ENCODE measurements at places on chromosomes 7 and 10. TPM values are rescaled to one million over a fixed set of nuclear protein-coding genes. Genes with fewer than 3 reads are reported as not detected.

- no peaks in the 10 kb centered on the region for H3K4me1 ChIP-seq
- no peaks in the 10 kb centered on the region for H3K27me3 ChIP-seq
- no peak for DNase-seq
- no peaks in the 10 kb centered on the region for H3K36me3 ChIP-seq
- no peak overlapping the region for H3K4me3 ChIP-seq
- no peak overlapping the region for H3K27ac ChIP-seq
Observed at GRCh38 chr7:45482451-45482850, 91.7 kb upstream of the ADCY1 start.

DNA sequence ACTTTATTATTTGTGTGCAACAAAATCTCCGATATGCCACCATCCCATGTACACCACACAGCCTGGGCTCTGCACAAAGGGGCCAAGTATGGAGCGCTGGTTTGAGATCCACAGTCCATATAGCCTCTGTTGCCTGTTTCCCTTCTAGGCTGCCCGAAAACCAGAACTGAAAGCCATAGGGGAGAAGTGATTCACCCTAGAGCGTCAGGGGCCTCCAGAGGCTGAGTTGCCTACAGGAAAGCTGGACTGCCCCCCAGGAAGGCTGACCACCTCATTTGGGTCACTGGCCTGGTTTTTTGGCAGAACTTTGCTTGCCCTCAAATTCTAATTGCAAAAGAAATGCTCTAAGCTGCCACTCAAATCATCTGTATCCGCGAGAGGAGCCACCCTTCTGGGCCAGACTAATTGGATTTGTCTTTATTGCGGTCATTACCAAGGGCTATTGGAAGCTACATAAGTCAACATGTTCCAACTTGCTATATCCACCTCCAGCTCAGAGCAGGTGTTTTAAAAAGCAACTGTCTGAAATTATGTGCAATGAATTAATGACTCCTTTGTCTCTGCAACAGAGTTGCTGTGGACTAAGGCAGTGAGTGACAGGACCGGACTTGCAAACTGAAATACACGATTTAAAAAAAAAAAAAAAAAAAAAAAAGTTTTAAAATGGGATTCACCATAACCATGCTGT lies 28.3 kb upstream of the FRMD4A start:
- no peak overlapping the region for H3K4me3 ChIP-seq
- no peaks in the 10 kb centered on the region for H3K4me1 ChIP-seq

DNA sequence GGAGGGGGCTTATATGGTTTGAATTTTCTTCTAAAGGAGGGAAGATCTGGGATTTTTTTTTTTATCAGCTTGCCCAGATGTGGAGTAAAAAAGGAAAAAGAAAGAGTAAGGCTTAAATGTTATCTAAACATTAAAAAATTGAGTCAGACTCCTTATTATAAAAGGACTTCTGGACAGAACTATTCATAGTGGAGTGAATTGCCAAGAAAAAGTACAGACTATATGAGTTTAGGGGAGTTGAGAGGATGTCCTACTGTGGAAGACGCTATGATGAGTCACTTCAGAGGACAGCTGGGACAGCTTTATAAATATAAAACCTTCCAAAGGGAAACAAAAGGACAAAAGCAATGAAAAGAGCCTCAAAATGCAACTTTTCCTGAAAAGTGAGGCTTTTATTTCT lies 73.0 kb downstream of the TFPI2 start:
- H3K27ac ChIP-seq = no peak overlapping the region
- DNase-seq = no peak
- H3K4me3 ChIP-seq = no peak overlapping the region
- no peaks in the 10 kb centered on the region for H3K36me3 ChIP-seq
- no peaks in the 10 kb centered on the region for H3K27me3 ChIP-seq

GRCh38 chr7:2920956-2921652 lies 77.0 kb upstream of the GNA12 start:
- no peaks in the 10 kb centered on the region for H3K27me3 ChIP-seq
- no peaks in the 10 kb centered on the region for H3K36me3 ChIP-seq
- H3K27ac ChIP-seq = no peak overlapping the region
- no peak for DNase-seq

Gene WDFY4
- polyA plus RNA-seq = 21.5 TPM

Gene FAM25A
- polyA plus RNA-seq = not detected

Data from testis (tissue), 5 donors.